RPMI7951 (cell line): ENCODE measurements at places on chromosomes 3 and 15. TPM values are rescaled to one million over a fixed set of nuclear protein-coding genes. Genes with fewer than 3 reads are reported as not detected.
A peak's percentile ranks its signal among the peaks of the same experiment; 100 is the strongest.

The FOXB1 gene
- total RNA-seq = not detected in 2 replicates

The PTH1R gene
- not detected in 2 replicates for total RNA-seq

The A4GNT gene
- total RNA-seq = not detected in 2 replicates

The C15orf62 gene
- total RNA-seq = not detected in 2 replicates

The MYRIP gene
- not detected in 2 replicates for total RNA-seq

The RYR3 gene
- total RNA-seq = under 0.01 TPM in 1 of 2 replicates, not detected in the other

The SLC12A6 gene
- total RNA-seq = 5.5 TPM in 2 replicates

The SLC28A1 gene
- not detected in 2 replicates for total RNA-seq

The DCLK3 gene
- total RNA-seq = not detected in 2 replicates

The LMAN1L gene
- total RNA-seq = not detected in 2 replicates

The PLSCR2 gene
- total RNA-seq = not detected in 2 replicates

The LEKR1 gene
- total RNA-seq = 1.8 and 2.1 TPM in 2 replicates

The RTP2 gene
- not detected in 2 replicates for total RNA-seq

DNA sequence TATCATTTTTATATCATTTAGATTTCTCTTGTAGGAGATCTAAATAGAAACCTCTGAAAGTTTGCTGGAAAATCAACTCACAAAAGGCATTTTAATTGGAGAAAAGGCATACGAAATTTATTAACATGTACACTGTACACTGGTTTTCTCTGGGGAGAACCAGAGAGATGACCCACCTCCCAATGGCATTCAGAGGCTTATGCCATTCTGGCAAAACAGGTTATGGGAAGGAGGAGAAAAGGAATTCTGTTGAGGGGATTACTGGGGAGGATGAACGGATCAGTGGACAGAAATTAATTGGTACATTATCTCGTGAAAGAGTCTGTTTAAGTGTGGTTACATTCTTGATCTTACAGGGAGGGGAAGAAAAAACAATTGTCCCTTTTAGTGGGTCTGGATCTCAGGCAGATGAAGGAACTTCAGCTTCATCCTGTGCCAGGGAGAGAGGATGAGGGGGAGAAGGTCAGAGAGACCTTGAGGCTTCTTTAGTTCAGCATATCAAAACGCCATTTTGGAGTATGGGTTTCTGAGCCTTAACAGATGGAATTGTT is 16.5 kb downstream of the RAB11A start:
- DNase-seq = no peak

DNA sequence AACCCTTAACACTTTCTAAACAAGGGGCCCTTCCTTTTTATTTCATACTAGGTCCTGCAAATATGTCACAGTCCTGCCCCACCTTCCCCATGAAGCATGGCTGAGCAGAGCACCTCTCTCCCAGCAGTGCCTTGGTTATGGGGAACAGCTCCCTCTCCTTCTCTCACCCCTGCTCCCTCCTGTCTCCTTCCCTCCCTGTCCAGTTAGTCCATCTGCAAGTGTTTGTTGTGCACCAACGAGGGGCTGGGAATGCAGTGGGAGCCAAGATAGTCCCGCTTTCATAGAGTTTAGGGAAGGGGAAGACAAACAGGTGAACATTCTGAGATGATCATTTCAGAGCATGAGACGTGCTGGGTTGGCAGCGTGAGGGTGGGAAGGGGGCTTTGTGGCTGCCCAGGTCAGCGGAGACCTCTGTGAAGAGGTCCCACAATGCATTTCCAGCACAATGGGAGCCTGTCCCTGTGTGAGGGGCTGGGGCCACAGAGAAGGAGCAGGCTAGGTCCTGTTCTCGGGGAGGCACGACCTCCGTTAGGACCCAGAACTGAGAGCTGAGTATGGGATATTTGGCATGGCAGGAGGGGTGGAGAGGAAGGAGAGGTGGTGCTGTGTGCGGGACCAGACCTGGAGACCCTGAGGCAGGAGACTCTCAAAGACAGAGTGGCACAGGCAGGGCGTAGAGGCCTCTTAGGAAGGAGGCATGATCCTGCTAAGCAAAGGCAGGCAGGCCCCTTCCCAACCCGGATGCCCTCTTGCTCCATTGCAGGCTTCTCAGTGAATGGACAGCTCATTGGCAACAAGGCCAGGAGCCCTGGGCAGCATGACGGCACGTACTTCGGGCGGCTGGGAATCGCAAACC is 5.5 kb upstream of the ITIH3 start:
- no peak for DNase-seq

- no peak for DNase-seq
These were observed 206.6 kb downstream of the FOXP1 start for GRCh38 chr3:71376911-71377310.

DNA sequence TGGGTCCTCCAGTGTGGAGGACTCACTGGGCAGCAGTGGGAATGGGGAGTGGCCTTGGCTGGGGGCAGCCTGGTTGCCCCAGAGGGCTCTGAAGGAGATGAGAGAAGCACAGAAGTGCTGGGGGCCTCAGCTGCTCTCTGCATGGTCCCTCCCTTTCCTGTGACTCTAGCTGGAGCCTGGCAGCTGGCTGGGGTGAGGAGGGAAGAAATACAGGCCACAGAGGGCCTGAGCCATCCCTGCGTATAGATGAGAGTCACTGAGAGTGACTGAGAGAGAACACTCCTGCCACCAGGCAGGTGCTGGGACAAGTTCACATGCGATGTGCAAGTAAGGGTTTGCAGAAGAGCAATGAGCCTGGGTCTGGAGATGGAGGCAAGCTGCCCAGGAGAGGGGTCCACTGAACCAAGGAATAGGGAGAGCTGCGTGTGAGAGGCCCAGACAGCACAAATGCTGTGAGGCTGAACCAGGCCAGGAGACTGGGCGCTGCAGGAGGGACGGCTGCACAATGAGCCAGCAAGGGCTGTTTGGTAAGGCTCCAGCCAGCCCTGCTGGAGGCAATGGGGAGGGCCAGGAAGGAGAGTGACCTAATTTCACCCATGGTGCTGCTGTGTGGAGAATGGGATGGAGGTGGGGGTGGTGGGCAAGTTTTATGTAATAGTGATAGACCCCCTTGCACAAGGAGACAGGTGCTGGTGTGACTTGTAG is 87.2 kb downstream of the CLSTN2 start:
- DNase-seq = no peak

DNA sequence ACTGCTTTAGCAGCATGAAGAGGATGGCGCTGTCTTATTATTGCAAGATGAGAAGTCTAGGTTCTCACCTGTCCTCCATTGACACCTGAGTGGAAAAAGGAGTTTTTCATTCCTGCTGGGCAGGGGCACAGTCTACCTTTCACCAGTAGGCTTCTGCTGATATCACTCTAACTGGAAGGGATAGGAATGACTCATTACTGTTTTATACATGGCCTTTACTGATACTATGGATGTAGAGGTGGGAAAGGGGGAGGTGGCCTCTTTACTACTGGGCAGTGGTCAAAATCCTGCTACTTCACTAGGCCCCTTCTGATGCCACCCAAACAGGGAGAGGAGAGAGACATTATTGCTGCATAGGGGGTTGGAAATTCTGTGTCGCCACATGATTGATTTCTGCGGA is 97.8 kb downstream of the BBX start:
- DNase-seq = no peak

DNA sequence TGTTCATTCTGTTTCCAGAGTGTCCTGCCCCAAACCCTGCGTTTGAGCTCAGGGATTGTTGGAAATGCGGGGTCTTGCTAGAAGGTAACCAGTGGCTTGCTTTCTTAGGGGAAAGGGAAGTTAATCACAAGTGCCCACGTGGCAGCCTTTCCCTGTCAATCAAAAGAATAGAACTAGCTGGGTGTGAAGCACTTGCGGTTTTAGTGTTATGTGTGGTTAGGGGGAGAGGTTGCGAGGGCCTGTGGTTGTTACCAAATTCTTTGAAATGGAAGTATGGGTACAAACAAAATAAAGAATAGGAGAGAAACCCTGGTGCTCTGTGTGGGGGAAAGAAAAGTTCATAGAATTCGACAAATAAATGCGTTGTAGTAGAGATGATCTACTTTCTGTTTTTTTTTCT is 67.6 kb downstream of the FNDC3B start:
- DNase-seq = peak; percentile 47

- DNase-seq = no peak
These were observed 978.6 kb downstream of the PLOD2 start for GRCh38 chr3:145182196-145182911.

DNA sequence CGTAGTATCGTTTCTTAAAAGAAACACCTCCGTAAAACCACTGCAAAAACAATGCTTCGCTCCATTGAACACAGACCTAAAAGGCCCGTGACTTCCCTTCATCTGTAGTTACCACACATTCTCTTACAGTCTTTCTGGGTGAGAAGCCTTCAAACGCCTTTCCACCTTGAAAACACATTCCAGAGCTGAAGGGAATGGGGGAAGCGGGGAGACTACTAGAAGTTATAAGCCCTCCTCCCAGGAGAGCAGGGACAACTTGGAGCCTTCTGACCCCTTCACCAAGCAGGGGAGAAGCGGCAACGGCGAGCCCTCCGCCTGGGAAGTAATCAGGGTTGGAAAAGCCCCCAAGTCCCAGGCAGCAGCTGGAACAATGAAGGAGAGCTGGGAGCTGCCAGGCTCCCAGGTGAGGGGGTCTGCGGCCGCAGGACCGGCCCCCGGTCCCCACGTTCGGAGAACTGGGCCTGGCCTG is 461 bp downstream of the SECISBP2L start:
- peak; percentile 46 for DNase-seq

DNA sequence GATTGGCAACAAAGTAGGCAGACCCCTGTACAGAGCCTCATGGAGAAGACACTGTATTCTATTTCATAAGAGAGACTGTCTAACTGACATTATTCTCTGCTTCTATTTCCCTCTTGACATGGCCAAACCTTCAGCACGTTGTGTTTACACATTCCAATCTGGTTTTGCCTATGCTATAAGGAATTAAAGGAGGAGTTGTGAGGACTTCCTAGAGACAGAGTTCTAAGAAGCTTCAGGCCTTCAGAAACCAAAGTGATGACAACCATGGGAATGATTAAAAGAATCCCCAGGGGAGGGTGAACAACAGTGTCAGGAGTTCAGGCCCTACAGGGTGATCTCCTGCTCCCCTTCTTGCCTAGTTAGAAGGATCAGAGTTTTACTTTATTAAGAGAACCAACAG is 44.9 kb upstream of the CAPN7 start:
- no peak for DNase-seq

DNA sequence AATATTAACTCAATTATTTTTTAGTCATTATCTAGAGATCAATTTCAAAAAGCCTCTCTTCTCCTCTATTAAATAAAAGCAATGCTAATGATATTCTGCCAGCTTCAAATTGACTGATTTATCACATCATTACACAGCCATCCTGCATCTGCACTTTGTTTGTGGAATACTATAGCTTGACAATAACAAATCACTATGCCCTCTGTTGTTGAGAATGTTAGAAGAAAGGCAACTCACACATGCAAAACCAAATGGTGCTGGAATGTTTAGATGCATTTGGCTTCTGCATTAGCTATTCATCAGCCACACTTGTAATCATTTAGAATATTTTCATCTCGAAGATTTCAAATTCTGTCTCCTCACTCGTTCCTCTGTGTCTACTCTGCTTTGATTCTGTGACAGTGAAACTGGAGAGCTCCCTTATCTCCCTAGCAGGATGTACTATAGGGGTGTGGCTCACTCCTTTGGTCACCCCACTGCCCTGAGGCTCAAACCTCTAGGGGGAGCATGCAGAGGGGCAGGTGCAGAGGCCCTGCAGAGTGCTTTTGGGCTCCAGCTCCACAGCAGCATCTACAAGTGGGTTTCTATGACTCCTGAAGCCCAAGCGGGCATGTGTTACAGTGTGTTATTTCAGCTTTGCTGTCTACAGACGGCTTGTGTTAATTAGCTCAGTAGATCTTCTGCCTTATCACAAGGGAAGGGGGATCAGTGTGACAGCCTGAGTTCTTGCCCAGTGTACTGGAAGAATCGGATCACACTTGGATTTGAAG is 454.1 kb upstream of the BCHE start:
- no peak for DNase-seq

- DNase-seq = peak; percentile 38
These were observed 32.0 kb upstream of the BOC start for GRCh38 chr3:113179235-113179824.

DNA sequence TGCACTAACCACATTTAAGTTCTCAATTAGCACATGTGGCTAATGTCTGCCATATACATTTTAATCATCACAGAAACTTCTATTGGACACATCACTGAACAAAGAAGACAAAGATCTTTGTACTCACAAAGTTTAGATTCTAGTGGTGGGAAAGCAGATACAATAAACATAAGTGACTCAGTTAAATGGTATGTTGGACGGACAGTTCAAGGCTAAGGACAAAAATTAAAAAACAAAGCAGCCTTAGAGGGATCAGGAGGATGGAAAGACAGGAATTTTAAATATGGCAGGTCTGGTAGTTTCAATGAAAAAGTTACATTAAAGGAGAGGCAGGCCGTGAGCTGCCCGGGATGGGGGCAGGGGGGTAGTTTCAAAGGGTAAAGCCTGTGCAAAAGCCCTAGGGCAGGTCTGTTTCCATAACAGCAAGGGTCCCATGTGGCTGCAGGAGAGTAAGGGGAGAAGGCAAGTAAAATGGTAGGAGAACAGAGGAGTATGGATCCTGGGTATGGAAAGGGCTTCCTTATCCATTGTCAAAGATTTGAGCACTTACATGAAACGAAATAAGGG is 220.7 kb downstream of the FHIT start:
- DNase-seq = peak; percentile 41

DNA sequence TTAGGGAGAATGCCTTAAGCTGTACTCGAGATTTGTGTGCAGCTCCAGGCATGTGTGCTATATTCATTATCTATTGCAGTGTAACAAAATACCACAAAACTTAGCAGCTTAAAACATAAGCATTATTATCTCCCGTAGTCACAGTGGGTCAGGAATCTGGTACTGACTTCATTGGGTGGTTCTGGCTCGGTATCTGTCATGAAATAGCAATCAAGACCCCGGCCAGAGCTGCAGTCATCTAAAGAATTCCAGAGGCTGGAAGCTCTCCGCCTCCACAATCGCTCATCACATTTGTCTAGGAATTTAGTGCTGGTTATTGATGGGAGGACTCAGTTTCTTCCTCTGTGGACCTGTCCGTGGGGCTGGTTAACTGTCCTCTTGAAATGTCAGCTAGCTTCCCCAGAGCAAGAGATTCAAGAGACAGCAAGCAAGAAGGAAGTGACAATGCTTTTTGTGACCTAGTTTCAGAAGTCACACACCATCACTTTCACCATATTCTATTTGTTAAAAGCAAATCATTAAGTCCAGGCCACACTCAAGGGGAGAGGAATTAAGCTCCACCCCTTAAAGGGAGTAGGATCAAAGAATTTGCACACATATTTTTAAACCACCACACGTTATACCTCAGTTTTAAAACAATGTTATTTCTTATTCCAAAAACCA is 76.1 kb downstream of the TOP2B start:
- no peak for DNase-seq

DNA sequence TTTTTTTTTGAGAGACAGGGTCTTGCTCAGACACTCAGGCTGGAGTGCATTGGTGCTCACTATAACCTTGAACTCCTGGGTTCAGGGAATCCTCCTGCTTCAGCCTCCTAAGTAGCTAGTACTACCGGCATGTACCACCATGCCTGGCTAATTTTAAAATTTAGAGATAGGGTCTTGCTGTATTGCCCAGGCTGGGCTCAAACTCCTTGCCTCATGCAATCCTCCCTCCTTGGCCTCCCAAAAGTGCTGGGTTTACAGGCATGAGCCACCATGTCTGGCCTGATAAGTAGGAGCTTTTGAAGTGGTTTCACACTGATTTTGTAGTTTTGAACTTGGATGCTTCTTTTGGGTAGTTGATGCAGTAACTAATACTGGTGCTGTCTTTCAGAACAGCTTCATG is 7.8 kb downstream of the MAP2K1 start:
- DNase-seq = no peak
